NCI-H1436 (cell line): ENCODE measurements at places on chromosomes 3 and 15.
A peak's percentile ranks its signal among the peaks of the same experiment; 100 is the strongest.

DNA sequence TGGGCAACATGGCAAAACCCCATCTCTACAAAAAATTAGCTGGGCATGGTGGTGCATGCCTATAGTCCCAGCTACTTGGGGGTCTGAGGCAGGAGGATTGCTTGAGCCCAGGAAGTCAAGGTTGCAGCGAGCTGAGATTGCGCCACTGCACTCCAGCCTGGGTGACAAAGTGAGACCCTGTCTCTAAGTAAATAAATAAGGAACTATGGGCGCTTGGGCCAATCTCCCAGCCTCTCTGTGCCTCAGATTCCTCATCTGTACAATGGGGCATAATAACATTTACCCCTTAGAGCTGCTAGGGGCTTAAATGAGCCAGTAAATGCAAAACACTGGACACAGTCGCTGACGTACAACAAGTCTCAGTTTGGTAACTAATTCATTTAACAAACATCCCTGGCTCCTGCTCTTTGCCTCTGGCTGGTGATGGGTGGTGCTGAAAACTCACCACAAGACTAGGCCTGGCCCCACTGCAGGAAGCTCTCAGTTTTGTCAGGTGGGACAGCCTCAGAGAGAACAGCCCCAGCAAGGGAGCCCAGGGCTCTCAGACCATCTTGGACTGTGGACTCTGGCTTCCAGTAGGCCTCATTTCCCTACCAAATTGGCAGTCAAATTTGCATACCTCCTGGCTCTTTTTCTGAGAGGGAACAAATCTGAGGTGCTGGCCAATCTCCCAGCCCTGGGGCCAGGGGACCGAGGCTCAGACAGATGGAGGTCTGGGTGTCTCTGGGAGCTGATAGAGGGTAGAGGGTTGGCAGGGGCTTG lies 6.4 kb upstream of the TBC1D2B start:
- no peak for DNase-seq

GRCh38 chr15:78811124-78811824 lies at the start of gene ADAMTS7:
Gene ADAMTS7 (minus strand): TSS chr15:78811464. CDS start chr15:78811220, 244 bp downstream.
- peak; percentile 36 for DNase-seq

DNA sequence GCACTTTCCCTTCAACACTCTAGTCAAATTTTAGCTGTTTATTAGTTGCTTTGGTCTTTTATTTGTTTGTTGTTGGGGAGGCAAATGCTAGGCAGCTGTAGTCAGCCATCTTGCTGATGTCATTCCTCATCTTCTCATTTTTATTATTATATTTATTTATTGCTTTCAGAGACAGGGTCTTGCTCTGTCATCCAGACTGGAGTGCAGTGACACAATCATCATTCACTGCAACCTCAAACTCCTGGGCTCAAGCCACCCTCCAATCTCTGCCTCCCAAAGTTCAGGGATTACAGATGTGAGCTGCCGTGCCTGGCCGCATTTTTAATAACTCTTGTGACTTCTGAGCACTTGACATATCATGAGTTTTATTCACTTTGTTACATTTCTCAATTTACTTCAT lies 441.4 kb downstream of the DIPK2A start:
- DNase-seq = no peak

GRCh38 chr3:105883798-105884377 lies 15.1 kb upstream of the CBLB start:
- DNase-seq = no peak

GRCh38 chr3:139689122-139689521 lies 11.3 kb upstream of the NMNAT3 start:
- DNase-seq = peak; percentile 85

DNA sequence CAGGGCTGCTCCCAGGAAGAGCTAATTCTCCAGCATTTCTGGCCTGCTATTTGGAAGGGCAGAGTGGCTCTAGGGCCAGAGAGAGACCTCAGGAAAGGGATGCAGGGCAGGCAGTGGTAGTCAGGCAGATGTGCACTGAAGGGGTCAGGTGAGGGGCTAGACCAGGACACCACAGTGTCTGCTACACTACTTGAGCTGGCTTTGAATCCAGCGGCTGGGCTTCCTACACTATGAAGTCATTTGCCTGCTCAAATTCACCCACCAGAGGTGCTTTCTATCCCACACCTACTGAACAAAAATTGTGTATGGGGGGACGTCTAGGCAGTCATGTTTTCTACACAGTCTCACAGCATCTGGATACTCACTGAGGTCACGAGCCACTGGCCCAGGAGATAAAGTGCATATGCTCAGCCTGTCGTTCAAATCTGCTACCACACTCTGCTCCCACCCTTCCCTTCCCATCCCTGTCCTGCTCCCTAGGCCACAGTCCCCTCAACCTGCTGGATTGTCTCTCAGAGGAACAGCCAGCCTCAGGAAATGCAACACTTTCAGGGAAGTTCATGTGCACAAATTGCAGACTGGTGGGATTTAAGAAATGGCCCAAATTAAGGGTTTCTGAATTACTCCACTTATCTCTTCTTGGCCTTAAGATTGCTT lies 49.9 kb upstream of the SLC6A11 start:
- no peak for DNase-seq

- no peak for DNase-seq
These were observed 250.0 kb upstream of the SLCO3A1 start for GRCh38 chr15:91603384-91604080.

DNA sequence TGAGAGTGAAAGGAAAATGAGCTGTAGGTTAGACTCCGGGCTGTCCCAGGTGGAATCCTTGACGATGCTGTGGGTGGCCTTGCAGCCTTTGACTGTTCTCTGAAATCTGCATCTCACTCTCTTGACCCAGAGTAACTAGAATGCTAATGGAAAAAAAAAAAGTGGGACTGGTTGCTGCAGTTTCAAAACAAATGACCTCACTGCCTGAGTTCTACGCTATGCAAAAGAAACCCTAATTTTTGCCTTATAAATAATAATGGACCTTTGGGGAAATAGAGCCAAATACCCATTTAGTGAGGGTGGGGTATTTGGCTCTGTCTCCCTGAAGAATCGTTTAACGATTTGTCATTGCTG lies 309.7 kb upstream of the C2CD4B start:
- no peak for DNase-seq

- DNase-seq = no peak
These were observed 17.2 kb downstream of the PTPN9 start for GRCh38 chr15:75561888-75562287.

GRCh38 chr3:106643684-106644161 lies 733.5 kb upstream of the CCDC54 start:
- no peak for DNase-seq

- DNase-seq = no peak
These were observed 73.3 kb downstream of the MRPL46 start for GRCh38 chr15:88393719-88394519.

DNA sequence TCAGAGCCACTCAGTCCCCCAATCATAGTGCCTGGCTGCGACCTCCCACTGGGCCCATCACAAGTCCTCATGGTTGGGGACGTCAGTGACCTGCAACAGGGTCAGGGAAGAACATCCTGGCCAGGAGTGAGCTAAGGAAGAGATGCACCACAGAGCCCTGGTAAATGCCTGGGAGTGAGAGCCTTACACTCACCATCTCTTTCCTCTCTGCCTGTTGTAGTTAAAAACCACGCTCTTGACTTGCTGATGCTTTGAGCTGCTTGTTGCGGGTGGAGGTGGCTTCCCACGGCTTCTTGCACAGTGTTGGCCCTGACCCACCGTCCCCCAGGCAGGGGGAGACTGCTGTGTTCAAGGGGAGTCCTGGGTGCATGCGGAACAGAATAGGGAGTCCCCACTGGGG lies 91.1 kb upstream of the RGMA start:
- DNase-seq = no peak

- DNase-seq = no peak
These were observed 325.2 kb downstream of the DIPK2A start for GRCh38 chr3:144296808-144297207.

DNA sequence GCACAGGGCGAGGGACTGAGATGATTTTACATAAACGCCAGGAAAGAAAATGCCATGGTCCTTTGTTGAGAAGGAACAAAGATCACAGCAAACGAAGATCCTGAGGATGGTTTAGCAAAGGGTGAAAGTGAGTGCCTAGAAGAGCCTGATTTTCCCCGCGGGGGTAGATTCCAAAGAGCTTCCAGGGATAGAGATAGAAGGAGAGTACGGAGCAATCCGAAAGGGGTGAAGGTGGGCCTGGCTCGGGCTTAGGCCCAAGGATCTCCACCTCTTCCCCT lies 977 bp downstream of the CDC25A start:
- DNase-seq = no peak

GRCh38 chr15:70247281-70247680 lies 149.6 kb upstream of the TLE3 start:
- DNase-seq = no peak

DNA sequence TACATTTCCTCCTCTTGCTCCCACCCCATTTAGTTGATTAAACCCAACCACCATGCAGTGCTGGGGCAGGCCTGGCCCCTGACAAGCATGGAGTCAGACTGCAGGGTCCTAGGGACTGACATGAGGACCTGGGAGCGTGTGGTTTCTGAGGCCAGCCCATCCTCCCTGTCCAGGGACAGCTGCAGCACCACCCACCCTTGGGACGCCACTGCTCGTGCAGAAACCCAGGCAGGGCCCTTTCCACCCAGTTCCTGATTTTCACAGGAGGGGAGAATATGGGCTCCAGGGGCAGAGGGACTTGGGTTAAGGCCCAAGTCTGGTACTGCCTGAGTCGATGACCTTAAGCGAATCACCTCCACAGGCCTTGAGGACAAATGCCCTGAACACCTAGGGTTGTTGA lies 23.7 kb downstream of the PLXND1 start:
- no peak for DNase-seq

GRCh38 chr15:33148129-33148751 lies 46.3 kb downstream of the FMN1 start:
- no peak for DNase-seq

DNA sequence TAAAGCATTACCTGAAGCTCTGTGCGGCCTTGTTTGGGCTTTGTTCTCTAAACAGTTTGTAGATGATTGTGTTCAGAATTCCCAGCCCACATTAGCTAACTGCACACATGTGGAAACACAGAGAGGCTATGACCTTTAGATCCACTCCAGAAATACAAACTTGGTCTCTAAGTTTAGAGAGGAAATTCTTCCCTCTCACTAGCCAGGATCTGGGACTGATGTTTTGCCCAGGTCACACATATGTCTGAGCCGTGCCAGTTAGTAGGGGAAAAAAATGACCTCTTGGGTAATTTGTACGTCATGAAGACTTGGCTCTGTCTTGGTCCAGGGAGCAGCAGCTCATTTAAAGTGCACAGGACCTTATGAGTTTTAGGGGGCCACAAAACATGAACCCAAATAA lies 223.1 kb downstream of the RBMS3 start:
- no peak for DNase-seq

GRCh38 chr15:63044645-63045464 lies 2.3 kb downstream of the TPM1 start:
- no peak for DNase-seq

DNA sequence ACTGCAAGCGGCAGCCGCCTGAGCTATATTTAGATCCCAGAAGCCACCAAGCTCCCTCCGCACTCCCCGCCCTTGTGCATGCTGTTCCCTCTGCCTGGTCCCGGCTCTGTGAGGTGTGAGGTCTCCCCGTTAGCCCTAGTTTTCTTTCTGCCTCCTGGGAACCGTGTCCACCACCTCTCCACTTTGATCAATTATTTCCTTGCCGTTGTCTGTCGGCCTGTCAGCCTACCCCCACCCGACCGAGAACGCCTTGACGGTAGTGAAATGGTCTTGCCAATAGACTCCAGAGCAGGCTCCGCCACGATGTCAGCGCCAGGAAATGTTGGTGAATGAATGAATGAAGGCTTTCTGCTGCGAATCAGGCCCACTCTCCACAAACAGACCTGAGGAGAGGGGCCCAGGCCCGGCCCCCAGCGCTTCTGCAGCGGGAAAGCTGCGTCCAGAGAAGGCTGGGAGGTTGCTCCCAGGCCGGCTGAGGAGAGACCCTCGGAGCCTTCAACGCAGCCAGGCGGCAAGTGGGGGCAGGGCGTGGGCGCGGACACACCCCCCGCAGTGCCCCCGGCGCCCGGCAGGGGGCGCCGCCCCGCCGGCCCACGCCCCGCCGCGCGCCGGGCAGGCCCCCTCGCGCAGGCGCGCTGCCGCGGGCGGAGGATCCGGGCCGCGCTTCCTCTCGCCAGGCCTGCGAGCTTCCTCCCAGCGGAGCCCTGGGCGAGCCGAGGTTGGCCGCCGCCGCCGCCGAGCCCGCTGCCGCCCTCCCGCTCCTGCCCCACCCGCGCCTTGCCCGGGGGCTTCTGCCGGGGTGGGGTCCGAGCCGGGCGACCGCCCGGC lies at the start of gene CSK:
TSS of gene CSK (plus strand) at position 650 of the 828 bp plus-strand sequence. CDS start 16,218 bp downstream, outside the sequence.
- peak; percentile 67 for DNase-seq

DNA sequence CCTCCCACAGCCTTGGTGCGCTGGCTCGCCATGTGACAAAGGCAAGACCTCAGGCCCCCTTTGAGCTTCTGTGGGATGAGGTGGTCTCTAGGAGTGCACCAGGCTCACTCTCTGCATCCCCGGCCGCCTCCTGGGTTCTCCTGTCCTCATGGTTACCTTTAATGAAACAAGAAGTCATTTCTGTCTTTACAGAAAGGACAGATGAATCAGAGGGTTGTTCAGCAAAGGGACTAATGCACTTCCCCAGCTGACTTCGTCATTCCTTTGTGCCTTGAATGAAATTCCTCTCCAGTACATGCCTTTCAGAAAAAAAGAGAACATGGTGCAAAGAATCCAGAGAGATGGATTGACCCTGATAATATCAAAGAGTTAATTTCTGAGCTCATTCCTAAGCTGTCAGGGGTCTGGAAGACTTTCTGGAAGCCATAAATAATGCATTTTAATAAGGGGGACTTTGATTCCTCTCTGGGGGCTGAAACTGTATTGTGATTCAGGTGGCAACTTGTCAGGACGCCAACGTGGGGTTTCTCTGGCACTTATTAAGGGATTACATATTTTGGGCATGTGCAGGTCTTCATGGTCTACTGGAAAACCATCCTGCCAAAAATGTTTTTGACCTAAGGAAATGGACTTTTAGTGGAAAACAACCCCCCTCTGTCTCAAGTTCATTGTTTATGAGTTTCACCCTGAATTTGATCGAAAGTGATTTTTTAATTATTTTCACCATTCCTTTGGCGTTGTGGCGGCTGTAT lies 122.7 kb downstream of the FBLN2 start:
- DNase-seq = no peak

- DNase-seq = no peak
These were observed 137.4 kb downstream of the SERPINI1 start for GRCh38 chr3:167872941-167873340.

DNA sequence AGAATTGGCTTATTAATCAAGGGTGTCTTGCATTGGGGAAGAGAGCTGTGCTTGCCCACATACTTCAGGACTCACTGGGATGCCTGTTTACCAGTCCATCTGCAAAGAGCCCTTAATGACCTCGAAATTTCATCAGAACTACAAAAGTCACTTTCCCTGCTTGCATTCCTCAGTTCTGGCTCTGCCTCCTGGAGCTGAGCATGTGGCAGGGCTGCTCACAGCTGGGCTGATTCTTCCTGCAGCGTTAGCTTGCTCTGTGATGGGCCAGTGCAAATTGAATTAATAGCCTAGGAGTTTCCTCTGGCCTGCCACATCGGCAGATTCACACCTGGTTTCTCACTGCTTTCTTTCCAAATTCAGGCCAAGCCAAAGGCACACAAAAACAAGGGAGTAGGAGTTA lies 108.9 kb downstream of the DUT start:
- DNase-seq = no peak

GRCh38 chr15:81941479-81941878 lies 104.3 kb downstream of the MEX3B start:
- DNase-seq = no peak

- no peak for DNase-seq
These were observed 1.1 kb upstream of the DNAJC13 start for GRCh38 chr3:132416161-132416560.

GRCh38 chr3:9730657-9731205 lies 804 bp upstream of the BRPF1 start:
- no peak for DNase-seq

- DNase-seq = no peak
These were observed 75.7 kb upstream of the FBN1 start for GRCh38 chr15:48721061-48721810.

- DNase-seq = no peak
These were observed 44.7 kb downstream of the FBLN2 start for GRCh38 chr3:13593615-13594014.
